ENCODE measurements at places on chromosomes 12 and 14.

- DNase-seq: peak; percentile 44
Measured at GRCh38 chr12:122064025-122064777, 14.4 kb upstream of the MLXIP start.

DNA sequence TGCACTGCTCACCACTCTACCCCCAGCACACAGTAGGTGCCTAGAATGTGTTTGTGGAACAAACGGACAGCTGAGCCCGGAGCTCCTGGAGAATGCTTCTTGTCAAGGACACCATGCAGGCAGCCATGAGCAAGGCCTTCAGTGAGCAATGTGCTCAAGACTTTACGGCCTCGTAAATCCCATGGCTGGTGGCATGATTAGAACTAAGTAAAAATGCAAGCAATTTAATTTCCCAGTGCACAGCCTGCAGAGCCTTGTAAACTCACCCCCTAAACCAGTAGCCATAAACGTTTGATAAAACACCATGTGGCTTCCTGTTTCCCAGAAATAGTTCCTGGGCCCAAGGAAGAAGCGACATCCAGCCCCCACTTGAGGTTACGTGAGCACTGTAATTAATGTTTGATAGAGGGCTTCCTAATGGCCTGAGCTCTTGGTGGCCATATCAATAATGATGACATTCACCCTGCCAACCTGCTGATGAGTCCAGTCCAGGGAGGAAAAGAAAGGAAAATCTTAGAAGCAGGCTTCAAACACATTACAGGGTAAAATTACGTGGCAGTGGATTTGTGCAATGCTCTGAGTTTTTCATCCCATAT lies 36.4 kb upstream of the FICD start:
- DNase-seq: no peak

GRCh38 chr12:95673576-95673975 lies 117.0 kb downstream of the NTN4 start:
- DNase-seq: no peak

DNA sequence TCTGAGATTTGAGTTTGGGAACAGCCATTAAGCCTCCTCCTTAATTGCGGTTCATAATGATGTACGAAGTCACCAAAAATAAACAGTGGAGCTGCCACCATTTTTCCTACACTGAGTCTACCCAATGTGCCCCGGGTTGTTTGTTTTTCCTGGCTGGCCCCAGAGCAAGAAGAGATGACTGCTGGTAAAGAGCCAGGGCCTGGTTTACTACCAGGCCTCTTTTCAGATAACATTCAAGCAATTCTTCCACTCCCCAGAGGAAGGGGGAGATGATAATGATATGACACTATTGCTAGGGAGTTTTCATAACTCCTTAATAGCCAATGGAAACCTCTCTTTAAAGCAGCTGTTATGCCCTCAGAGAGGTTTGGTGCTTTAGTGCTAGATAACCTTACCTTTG lies 42.3 kb downstream of the BRAP start:
- no peak for DNase-seq

GRCh38 chr14:52106840-52107239 lies 38.0 kb upstream of the NID2 start:
- DNase-seq: no peak

DNA sequence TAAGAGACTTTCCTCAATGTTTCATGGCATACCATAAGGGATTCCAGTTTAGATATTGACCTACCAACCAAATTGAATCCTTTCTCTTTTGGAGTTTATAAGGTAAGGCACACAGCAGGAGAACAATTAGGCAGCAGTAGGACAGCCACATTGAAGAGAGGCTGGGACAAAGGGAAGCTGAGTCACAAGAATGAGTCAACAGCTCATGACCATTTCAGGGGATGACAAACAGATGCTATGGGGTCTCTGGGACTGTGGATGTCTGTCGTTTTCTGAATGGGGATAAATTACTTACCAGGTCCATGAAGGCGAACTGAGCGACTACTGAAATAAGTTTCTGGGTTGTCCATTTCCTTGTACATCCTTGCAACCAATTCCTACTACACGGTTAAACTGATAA lies 48.6 kb upstream of the E2F7 start:
- no peak for DNase-seq

DNA sequence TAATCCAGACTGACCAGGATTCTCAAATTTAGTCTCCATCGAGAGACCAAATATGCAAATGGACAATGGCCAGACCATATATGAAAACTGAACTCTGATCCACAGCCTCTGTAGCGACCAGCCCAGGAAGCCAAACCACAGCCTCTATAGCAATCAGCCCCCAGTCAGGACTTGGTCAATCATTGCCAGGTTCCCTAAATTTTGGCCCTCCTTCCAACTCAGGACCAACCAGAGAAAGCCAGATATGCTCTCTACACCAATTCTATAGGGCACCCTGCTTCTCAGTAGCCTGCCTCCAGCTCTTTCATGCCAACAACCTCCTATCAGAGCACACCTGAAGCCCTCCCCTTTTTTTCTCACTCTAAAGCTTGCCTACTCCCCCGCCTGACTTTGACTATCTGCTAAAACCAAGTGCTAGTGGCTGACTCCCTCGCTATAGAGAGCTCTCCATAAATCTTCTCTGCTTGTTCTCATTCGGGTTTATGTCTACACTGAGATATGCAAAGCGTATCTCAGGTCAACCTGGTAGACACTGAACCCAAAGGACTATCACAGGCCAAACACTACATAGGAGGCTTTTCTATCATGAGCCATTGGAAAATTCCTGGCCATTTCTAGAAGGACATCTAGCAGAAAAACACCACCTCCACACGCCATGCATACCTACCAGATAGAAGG lies 110.5 kb upstream of the FUT8 start:
- DNase-seq: no peak

DNA sequence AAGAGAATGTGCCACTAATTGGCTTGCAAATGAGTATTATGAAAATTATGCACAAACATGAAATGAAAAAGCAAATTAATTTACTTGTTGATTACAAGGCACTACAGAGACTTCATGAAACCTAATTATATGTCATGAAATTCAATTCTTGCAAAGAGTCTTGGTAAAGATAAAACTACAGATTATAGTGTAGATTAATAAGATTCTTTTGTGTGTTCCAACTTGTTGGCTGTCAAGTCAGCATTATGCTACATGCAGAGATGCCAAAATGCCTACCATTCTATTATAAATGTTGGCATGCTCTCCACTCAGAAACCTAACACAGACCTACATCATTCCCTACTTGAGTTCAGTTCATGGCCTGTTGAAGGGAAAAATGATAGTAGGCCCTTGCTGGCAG lies 97.2 kb upstream of the KITLG start:
- DNase-seq: no peak

DNA sequence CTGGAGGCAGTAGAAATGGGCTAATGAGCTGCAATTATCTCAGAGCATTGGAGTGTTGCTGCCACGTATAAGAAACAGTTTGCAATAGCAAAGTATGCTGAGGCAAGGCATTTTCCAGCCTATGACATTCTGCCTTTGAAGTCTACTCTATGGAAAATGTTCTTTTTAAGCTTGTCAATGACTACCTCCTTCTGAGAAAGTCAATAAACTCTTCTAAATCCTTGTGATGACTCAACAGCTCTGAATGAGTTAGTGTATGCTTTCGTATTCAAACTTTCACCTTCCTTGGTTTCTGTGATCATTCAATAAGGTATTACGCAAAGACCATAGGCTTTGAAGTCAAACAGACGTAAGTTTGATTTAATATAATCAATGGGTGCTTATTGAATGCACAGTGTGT lies 111.2 kb downstream of the CAPZA3 start:
- no peak for DNase-seq

GRCh38 chr12:2640709-2641108 lies 154.1 kb upstream of the FKBP4 start:
- DNase-seq: no peak

GRCh38 chr12:20390846-20391245 lies 22.5 kb downstream of the PDE3A start:
- DNase-seq: no peak

DNA sequence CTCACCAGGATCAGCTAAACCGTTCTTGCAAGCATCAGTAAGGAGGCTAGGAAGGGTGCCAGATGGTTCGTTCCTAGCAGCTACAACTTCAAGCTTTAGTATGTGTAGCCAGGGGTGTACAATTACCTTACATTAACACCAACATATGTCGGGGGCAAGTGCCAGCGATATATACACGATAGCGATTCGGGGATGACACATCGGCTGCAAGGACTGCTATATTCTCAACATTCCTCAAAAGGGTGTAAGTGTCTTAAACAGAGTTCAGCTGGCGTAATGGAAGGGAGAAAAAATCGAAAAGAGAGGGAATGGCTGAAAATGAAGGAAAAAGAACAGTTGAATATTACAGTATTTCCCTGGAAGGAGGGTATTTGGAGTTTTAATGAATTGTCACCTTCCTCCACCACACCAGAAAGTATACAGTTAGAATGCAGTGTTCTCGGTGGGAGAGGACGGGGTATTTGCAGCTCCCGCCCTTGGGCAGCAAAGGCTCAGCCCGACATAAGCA lies 545 bp downstream of the LIMA1 start:
- no peak for DNase-seq

GRCh38 chr14:36818246-36818645 lies 156.6 kb downstream of the PAX9 start:
- no peak for DNase-seq

DNA sequence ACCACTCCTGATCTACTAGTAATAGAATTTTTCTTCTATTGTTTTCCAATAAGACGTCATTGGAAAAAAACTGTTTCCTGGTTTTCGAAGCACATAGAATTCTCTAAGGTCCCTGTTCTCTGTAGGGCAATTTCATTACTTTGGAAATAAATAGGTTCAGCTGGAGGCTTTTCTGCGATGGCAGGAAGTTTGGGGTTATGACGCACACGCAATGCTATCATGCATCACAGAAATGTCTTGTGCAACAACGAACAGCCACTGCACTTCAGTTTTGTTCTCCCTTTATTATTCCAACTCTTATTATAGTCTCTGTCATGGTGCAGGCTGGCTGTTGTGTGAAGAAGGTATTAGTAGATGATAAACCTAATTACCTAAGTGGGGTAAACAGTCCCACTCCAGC lies 59.0 kb downstream of the KCNK10 start:
- DNase-seq: no peak

- DNase-seq: no peak
Measured at GRCh38 chr14:27006570-27006969, 408.7 kb upstream of the NOVA1 start.

GRCh38 chr12:115946092-115946491 lies 331.4 kb downstream of the MED13L start:
- no peak for DNase-seq

DNA sequence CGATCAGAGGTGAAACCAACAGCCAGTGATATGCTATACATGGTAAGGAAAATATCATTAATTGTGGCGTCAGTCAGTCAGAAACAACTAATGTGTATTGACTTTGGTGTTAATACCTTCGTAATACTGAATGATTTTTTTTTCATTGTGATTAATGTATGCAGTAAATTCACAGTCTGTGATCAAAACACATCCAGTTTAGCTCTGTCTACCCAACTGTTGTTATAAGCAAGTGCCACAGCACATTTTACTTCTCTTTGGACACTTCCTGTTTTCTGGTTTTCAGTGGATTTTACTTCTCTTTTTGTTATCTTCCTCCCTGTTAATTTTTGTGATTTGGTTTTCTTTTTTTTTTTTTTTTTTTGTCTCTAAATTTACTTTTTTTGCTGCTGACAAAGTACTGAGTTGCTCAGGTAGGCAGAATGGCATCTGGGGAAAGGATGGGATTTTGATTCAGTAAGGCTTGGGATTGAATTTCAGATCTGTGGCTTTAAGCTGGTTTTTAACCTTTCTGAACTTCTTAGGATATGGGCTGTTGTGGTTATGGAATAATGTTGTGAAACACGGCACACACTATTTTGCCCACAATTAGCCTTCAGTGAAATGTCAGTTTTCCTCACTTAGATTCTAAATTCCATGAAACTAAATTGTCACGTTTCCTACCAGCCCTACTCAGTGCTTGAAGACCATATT lies 604 bp downstream of the GLIPR1 start:
- no peak for DNase-seq

GRCh38 chr12:63977441-63977840 lies 132.9 kb downstream of the SRGAP1 start:
- no peak for DNase-seq

DNA sequence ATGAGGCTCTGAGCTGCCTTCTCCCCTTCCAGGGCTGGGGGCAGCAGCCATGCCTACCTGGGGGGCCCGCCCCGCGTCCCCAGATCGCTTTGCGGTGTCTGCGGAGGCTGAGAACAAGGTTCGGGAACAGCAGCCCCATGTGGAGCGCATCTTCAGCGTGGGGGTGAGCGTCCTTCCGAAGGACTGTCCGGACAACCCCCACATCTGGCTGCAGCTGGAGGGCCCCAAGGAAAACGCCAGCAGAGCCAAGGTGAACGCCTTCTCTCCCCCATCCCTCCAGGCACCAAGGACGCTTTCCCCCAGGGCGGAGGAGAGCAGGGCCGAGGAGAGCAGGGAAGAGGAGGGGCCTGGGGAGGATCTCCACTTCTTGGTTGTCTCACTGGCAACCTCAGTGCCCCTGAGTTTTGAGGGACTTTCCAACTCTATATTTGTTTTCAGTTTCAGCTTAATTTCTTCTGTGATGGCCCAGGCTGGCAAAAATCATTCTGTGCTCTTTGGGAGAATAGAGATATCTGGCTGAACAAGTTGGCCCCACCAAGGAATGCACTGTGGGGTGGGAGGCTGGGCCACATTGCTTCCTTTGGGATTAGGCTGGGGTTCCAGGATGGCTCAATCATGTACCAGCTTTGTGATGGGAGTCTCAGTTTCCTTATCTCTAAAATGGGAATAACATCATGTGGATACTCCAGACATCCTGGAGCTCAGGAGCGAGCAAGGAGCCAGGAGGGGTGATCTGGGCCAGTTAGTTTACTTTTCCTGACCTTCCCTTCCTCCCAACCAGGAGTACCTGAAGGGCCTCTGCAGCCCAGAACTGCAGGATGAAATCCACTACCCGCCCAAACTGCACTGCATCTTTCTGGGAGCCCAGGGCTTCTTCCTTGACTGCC lies 1.2 kb downstream of the KHNYN start:
- DNase-seq: no peak

- no peak for DNase-seq
Measured at GRCh38 chr14:75673345-75674035, 12.4 kb downstream of the TTLL5 start.

DNA sequence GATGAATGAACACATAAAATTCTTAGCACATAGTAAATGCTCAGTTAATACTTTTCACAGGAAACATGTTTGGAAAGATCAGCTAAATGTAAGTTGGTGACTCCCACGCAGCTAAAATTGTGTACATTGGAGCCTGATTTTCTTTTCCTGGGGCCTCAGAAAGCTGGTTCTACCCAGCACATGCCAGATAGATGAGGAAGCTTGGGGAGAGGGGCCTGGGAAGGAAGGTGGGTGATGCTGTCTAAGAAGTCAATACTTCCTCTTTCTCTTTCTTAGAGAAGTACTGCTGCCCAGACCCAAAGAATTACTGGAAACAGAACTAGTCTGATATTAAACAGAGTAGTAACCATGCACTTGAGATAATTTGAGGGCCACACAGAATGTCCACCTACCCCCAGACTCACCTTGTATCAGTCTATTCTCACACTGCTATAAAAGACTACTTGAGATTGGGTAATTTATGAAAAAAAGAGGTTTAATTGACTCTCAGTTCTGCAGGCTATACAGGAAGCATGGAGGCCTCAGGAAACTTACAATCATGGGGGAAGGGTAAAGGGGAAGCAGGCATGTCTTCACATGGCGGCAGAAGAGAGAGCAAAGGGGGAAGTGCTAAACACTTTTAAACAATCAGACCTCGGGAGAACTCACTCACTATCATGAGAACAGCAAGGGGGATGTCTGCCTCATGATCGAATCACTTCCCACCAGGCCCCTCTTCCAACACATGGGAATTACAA lies 123.3 kb upstream of the MED13L start:
- DNase-seq: no peak

- no peak for DNase-seq
Measured at GRCh38 chr12:57536597-57536942, 10.4 kb downstream of the DCTN2 start.
